ENCODE measurements at places on chromosomes 2 and 18.

DNA sequence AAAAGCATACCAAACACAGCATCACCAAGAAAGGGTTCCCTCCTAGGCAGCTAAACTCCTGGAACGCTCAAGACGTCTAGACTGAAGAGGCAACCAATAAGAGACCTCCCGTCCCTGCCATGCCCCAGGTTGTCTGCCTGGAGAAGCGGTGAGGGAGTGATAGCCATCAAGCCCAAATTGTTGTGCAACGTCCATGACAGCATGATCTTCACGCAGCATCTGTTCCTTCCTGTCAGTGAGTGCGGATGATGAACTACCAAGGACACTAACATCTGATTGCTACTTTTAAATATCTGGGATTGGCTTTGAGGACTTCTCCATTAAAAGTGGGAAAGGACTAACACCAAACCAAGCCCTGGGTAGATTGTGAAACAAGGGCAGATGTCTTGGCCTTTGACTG is 149.7 kb downstream of the TXNL1 start:
- H3K36me3 ChIP-seq: no peaks in the 10 kb centered on the region
- DNase-seq: no peak
- peaks cover 14% of the 10 kb centered on the region for H3K27me3 ChIP-seq
- no peaks in the 10 kb centered on the region for H3K4me1 ChIP-seq
- no peak overlapping the region for H3K27ac ChIP-seq

DNA sequence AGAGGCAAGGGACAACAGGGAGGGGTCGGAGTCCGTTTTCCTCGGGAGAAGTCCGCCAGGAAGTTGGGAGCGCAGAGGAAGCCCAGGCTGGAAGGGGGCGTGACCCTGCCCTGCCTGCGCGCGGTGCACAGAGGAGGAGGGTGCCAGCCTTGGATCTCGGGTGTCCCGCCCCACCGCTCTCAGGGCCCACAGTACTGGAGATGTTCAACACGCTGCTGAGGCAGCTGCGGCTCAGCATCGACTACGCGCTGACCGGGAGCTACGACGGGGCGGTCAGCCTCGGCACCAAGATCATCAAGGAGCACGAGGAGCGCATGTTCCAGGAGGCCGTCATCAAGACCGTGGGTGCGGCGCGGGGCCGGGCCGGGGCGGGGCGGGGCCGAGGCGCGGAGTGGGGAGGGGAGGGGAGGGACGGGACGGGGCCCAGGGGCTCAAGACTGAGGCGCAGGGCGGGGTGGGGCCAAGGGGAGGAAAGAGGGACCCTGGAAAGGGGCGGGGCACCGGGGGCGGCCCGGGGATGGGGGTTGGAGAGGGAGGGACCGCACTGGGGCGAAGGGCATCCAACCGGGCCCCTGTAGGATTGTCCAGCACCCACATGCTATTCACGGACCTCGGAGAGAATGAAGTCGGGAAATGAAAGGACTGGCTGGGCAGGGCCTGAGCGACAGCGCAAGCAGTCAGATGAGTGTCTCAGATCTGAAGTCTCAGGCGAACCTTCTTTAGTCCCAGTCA is 36.6 kb downstream of the POMC start:
- H3K36me3 ChIP-seq: peaks cover 4% of the 10 kb centered on the region
- H3K4me3 ChIP-seq: peak overlapping the region; percentile 51
- peaks cover 57% of the 10 kb centered on the region for H3K27me3 ChIP-seq
- DNase-seq: no peak
- H3K4me1 ChIP-seq: peaks cover 9% of the 10 kb centered on the region

GRCh38 chr2:1584691-1585485 is 159.4 kb downstream of the PXDN start:
- peaks cover 9% of the 10 kb centered on the region for H3K27me3 ChIP-seq
- DNase-seq: no peak
- H3K4me3 ChIP-seq: no peak overlapping the region
- no peak overlapping the region for H3K27ac ChIP-seq

- no peak overlapping the region for H3K4me3 ChIP-seq
- no peak for DNase-seq
- no peaks in the 10 kb centered on the region for H3K27me3 ChIP-seq
- H3K36me3 ChIP-seq: no peaks in the 10 kb centered on the region
Measured at GRCh38 chr2:134014196-134014960, 239.5 kb upstream of the MGAT5 start.

DNA sequence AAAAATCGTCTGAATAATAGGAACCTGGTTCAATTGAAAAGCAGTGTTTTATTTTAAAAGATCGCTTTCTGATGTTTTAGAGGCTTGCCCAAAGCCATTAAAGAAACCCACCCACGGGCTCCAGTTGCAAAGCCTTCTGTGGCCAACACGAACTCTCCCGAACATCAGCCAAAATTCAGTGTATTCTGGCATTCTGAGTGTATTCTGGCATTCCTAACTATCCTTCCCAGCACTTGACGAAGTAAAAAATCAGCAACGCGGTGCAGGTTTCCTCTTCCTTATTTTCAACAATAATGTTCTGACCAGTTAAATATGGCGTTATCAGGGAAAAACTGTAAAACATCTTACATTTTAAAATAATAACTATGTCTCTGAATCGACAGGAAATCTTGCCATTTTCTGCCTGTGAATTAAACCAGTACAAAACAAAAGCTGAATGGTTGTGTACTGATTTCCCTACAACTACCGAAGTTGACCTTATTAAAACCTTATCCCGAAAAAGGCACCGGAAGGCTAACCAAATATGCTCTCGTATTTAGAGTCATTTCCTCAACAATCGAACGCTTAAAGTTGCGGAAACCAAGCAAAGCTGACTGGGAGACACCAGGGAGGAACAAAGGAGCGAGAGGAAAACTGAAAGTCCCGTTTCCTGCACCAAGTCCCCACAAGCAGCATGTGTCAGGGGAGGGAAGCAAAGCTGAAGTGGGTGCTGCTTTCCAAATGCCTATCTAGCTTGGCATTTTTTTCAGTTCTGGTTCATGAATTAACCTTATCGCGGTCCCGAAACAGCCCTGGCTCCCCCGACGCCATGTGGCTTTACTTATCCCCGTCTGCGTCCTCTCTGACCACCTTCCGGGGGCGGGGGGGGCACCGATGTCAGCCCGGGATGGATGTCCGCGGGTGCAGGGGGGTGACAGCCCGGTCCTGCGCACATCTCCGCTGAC is 44.3 kb downstream of the ZNF516 start:
- no peaks in the 10 kb centered on the region for H3K36me3 ChIP-seq
- no peak for DNase-seq
- peaks cover 62% of the 10 kb centered on the region for H3K27me3 ChIP-seq
- peak overlapping the region; percentile 79 for H3K4me3 ChIP-seq
- peaks cover 43% of the 10 kb centered on the region for H3K4me1 ChIP-seq
- H3K27ac ChIP-seq: no peak overlapping the region

GRCh38 chr2:22795287-22795866 is 589.6 kb upstream of the KLHL29 start:
- no peak overlapping the region for H3K4me3 ChIP-seq
- H3K27ac ChIP-seq: no peak overlapping the region
- no peaks in the 10 kb centered on the region for H3K36me3 ChIP-seq
- H3K27me3 ChIP-seq: no peaks in the 10 kb centered on the region
- no peak for DNase-seq

DNA sequence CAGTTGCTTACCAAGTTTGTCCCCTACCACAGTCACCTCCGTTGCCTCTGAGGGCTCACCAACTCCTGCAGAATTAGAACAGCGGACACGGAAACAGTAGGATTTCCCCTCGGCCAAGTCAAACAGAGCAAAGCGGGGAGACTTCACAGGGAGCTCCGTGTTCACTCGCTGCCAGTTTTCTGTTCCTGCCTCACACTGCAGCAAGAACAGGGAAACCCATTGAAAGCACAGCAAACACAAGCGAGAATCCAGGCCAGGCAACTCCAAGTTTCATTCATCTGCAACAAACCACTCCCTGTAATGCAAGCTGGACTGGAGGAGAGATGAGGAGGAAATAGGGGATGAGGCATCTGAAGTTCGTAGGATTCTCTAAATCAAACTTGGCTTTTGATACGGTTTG is 84.2 kb downstream of the MYOM1 start:
- peak overlapping the region; percentile 26 for H3K27ac ChIP-seq
- H3K4me1 ChIP-seq: no peaks in the 10 kb centered on the region
- no peaks in the 10 kb centered on the region for H3K27me3 ChIP-seq
- no peak overlapping the region for H3K4me3 ChIP-seq

DNA sequence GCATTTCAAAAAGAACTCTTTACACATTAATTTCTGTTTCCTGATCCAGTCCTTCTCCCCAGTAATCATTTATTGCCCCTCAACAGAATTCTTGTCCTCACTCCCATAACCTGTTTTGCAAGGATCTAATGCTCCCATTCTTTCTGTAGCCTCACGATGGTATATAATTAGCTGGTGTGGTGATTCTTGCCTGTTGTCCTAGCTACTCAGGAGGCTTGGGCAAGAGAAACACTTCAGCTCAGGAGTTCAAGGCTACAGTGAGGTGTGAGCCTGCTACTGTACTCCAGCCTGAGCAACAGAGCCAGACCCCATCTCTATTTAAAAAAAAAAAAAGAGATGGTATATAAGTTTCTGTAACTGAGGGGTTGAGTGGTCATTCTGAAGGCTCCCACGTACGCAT is 7.7 kb upstream of the TRAPPC8 start:
- H3K36me3 ChIP-seq: no peaks in the 10 kb centered on the region
- H3K4me3 ChIP-seq: no peak overlapping the region
- DNase-seq: no peak

GRCh38 chr2:149185942-149186490 is 144.4 kb upstream of the LYPD6 start:
- no peaks in the 10 kb centered on the region for H3K27me3 ChIP-seq
- no peak overlapping the region for H3K27ac ChIP-seq
- H3K4me1 ChIP-seq: no peaks in the 10 kb centered on the region
- no peak overlapping the region for H3K4me3 ChIP-seq

DNA sequence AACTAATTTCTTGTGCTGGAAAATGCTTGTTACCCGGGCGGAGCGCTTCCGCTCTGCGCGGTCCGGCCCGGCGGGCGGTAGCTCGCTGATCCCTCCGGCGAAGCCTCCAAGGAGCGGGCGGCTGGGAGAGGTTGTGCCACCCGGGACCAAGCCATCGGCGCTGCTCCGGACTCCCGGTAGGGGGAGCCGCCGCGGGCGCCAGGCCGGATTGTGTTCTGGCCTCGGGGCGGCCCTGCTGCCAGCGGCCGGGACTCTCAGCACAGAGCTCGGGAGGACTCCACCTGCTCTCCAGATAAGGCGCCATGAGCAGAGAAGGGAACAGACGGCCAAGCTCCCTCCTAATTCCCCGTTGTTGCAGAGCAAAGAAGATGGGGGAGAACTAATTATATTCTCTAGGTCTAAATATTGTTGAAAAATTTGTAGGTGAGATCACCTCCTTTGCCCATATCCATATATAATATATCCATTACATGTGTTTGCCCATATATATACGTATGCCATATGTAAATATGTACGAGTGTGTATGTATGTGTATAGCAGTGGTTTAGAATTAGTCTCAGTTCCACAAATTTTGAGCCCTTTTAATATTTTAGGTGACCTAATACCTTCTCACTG is 13.8 kb upstream of the SATB2 start:
- H3K27ac ChIP-seq: no peak overlapping the region
- peaks cover 92% of the 10 kb centered on the region for H3K27me3 ChIP-seq
- H3K4me1 ChIP-seq: peaks cover 5% of the 10 kb centered on the region
- peaks cover 3% of the 10 kb centered on the region for H3K36me3 ChIP-seq
- no peak for DNase-seq

DNA sequence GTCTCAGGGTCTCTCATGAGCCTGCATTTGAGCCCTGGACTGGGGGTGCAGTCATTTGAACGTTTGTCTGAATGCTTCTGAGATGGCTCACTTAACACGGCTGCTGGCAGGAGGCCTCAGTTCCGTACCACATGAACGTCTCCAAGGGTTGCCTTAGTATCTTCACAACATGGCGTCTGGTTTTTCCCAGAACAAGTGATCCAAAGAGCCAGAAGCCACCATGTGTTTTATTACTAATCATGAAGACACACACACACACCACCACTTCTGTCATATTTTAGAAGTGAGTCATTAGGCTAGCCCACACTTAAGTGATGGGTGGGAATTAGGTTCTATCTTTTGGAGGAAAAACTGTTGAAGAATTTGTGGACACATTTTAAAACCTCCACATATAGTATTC is 15.0 kb upstream of the MYO1B start:
- H3K4me1 ChIP-seq: no peaks in the 10 kb centered on the region
- H3K36me3 ChIP-seq: no peaks in the 10 kb centered on the region
- no peak overlapping the region for H3K4me3 ChIP-seq

- no peaks in the 10 kb centered on the region for H3K27me3 ChIP-seq
- H3K4me3 ChIP-seq: no peak overlapping the region
- H3K36me3 ChIP-seq: peaks cover 4% of the 10 kb centered on the region
- DNase-seq: no peak
Measured at GRCh38 chr2:134461511-134461910, 207.6 kb downstream of the MGAT5 start.

GRCh38 chr18:69469444-69469919 is 68.8 kb downstream of the DOK6 start:
- H3K27ac ChIP-seq: no peak overlapping the region
- DNase-seq: peak; percentile 17
- no peaks in the 10 kb centered on the region for H3K36me3 ChIP-seq
- no peaks in the 10 kb centered on the region for H3K4me1 ChIP-seq

- DNase-seq: no peak
- H3K27me3 ChIP-seq: peaks cover 10% of the 10 kb centered on the region
- peaks cover 3% of the 10 kb centered on the region for H3K36me3 ChIP-seq
- no peaks in the 10 kb centered on the region for H3K4me1 ChIP-seq
- H3K4me3 ChIP-seq: no peak overlapping the region
- no peak overlapping the region for H3K27ac ChIP-seq
Measured at GRCh38 chr18:10371165-10371564, 83.3 kb upstream of the APCDD1 start.

GRCh38 chr2:79638954-79639353 is 126.1 kb downstream of the CTNNA2 start:
- H3K4me3 ChIP-seq: no peak overlapping the region
- no peaks in the 10 kb centered on the region for H3K27me3 ChIP-seq
- no peak overlapping the region for H3K27ac ChIP-seq
- DNase-seq: no peak

DNA sequence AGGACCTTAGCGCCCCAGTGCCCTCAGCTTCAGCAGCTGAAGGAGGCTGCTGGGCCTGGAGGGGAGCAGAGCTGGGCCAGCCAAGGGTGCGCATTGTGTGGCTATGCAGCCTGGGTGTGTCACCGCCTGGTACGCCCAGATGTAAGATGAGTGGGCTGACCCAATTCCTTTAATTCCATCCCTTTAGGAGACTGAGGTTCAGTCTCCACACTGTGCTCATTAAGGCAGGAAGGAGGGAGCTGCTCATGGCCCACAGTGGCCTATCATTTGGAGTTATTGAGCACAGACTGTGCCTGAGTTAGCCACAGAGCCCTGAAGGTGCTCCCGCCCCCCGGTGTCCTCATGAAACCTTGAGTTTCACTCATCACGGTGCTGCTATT is 194.1 kb upstream of the GLI2 start:
- no peak overlapping the region for H3K27ac ChIP-seq
- no peak for DNase-seq
- H3K4me3 ChIP-seq: no peak overlapping the region
- H3K36me3 ChIP-seq: no peaks in the 10 kb centered on the region
- peaks cover 55% of the 10 kb centered on the region for H3K27me3 ChIP-seq
- H3K4me1 ChIP-seq: no peaks in the 10 kb centered on the region

- H3K27ac ChIP-seq: no peak overlapping the region
- no peak for DNase-seq
- no peak overlapping the region for H3K4me3 ChIP-seq
- H3K36me3 ChIP-seq: peaks cover 2% of the 10 kb centered on the region
- H3K27me3 ChIP-seq: peaks cover 31% of the 10 kb centered on the region
Measured at GRCh38 chr2:230947235-230947576, 22.2 kb upstream of the GPR55 start.

All from effector memory CD8-positive, alpha-beta T cell (primary cell).